Amniotic stem cell (primary cell): ENCODE measurements at places on chromosomes 1 and 21.

DNA sequence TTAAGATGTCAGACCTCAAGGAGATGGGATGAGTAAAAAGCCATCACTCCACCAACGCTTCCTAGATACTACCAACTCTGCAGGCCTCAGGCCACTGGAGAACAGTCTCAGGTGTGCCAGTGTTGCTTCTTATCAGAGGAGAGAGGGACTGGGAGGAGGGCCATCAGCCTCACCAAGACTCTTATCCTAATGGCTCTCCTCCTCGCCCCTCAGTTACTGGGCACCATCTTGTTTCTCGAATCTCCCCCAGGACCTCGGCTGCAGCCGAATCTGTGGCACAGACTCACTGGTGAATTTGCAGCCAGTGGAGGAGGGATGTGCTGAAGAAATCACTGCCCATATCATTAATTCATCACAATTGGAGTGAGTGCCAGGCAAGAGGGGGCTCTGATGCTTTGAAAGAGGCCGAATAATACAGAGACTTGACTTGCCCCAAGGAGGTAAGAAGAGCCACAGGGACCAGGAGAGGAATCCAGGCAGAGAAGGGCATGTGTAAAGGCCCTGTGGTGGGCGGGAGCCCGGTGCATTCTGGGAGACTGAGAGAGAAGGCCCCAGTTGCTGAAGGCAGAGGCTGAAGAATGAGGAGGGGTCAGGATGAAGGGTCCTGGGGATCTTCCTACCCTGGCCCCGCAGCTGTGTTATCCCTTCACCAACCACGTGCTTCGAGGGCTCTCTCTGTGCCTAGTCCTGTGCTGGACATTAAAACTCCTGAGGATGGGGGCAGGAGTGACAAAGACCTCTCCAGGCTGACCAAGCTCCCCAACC lies 129.8 kb downstream of the PTPRU start:
- no peak for DNase-seq

DNA sequence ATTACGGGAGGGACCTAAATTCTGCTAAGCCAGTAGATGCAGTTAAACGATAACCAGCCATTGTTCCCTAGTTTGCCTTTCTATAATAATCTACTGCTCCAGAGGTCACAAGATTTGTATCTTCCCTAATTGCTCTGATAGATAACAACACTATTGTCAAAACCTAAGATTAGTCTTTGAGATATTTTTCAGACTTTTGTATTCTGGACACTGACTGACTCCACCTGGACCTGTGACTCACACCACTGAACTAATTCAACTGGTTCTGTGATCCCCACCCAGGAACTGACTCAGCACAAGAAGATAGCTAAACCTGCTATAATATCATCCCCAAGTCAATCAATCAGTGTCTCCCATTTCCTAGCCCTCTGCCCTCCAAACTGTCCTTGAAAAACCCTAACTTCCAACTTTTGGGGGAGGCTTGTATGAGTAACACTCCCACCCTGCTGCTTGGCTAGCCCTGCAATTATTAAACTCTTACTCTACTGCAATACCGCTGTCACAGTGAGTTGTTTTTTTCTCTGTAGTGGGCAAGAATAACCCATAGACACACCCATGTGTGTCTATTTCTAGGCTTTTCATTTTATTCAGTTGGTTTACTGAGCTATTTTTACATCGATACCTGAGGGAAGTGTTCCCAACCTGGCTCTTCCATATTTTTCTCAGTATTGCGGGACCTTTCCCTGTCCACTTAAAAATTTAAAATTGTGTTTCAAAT lies 11.2 kb downstream of the KIFAP3 start:
- DNase-seq, result no peak

- no peak for DNase-seq
Observed at GRCh38 chr1:46193984-46194570, 4.2 kb downstream of the POMGNT1 start.

- DNase-seq, result no peak
Observed at GRCh38 chr1:183983371-183984105, 54.0 kb downstream of the COLGALT2 start.

DNA sequence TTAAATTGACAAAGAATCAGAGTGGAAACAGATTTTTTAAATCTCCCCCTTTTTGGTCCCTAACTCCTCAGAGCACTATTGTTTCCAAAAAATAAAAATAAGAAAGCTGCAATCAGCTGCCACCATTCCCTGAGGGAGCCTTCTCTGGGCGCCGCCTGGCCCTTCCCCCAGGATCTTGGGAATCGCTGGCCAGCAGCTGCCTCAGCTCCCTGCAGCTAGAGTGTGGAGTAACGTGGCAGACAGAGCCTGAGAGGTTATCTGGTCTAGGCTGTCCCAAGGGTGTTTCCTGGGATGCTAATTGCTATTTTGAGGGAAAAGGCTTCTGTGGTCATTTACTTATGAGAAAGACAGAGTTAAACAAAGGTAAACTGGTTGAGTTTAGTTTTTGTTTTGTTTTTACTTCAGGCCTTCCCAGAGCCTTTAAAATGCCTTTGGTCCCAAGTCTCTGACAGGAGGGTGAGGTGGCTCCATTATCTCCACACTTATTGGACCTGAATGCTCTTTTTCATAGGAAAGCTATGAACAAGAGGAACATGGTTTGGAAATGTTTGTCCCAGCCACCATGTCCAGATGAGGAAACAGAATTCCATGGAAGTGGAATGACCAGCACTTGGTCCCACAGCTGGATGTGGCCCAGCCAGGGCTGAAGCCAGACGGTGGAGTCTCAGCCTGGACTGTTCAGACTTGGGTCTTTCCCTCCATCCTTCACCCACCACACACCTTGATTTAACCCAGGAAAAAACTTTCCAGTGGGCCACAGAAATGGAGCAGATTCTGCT lies 14.1 kb upstream of the KIAA1614 start:
- no peak for DNase-seq

GRCh38 chr1:235213752-235214151 lies 52.7 kb upstream of the RBM34 start:
- DNase-seq, result no peak
